ENCODE measurements at places on chromosomes 2 and 18.

- no peak for DNase-seq
Observed at GRCh38 chr2:75493230-75493629, 67.5 kb downstream of the EVA1A start.

DNA sequence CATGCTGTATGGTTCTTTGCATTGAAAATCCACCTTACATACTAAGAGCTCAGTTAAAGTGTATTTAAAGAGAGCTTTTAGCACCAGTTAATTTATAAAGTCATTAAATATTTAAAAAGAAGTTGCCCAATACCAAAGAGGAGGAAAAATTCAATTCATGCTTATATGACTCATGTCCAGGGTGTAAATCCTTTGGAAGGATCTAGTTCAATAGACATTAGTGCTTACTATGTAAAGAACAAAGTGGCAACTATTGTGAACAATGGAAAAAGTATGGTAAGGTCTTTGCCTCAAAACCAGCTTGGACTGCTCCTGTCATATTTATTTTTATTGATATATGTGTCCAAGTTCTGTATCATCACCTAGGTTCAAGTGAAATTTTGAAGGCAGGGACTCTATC is 90.5 kb downstream of the SCN9A start:
- DNase-seq: no peak

DNA sequence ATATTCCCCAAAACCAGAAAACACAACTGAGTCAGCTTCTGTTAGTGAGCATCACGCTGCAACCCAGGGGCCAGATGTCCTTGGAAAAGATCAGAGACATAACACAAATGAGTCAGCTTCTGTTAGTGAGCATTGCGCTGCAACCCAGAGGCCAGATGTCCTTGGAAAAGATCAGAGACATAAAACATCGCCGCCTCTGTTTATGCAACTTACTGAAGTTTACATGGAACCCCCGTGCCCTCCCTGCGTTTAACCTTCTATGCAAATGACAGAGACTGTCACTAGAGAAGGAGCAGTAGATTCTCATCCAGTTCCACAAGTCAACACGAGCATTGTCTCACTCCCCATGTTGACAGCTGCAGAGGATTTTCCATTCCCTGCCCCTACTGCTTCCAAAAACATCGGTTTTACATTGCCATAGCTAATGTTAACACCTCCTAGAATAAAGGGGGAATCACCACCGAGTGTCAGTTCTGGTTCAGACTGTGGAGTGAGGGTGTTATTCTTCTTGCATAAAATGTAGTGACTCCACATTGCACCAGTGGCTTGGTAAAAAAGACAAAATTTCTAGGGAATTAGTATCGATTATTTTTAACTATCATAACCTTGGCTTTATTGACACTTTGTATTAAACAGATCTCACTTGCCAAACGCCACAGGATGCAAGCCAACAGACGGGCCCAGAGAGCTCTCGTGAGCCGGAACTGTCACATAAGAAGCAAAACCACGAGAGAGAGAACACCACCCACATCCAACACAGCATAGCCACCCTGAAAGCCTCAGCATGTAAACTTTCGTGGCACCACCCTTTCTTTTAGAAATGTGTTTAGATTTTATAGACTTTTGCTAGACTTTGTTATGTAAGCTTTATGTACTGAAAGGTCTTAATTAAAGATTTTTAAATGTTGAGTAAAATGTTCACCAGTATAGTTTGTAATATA is 87.7 kb downstream of the SH3YL1 start:
- no peak for DNase-seq

GRCh38 chr18:59540346-59540745 is 156.9 kb downstream of the CCBE1 start:
- DNase-seq: no peak

- no peak for DNase-seq
Observed at GRCh38 chr2:15943378-15944280, 3.3 kb downstream of the MYCN start.

GRCh38 chr2:105744909-105745853 is at the start of gene NCK2:
Gene NCK2 (plus strand): TSS chr2:105744912. CDS start chr2:105855064, 110,152 bp downstream.
- DNase-seq: no peak

- no peak for DNase-seq
Observed at GRCh38 chr18:11482271-11482670, 127.1 kb upstream of the SLC35G4 start.

- DNase-seq: no peak
Observed at GRCh38 chr2:221895366-221896121, 323.4 kb upstream of the EPHA4 start.

- DNase-seq: no peak
Observed at GRCh38 chr2:36952748-36953197, 13.6 kb downstream of the STRN start.

DNA sequence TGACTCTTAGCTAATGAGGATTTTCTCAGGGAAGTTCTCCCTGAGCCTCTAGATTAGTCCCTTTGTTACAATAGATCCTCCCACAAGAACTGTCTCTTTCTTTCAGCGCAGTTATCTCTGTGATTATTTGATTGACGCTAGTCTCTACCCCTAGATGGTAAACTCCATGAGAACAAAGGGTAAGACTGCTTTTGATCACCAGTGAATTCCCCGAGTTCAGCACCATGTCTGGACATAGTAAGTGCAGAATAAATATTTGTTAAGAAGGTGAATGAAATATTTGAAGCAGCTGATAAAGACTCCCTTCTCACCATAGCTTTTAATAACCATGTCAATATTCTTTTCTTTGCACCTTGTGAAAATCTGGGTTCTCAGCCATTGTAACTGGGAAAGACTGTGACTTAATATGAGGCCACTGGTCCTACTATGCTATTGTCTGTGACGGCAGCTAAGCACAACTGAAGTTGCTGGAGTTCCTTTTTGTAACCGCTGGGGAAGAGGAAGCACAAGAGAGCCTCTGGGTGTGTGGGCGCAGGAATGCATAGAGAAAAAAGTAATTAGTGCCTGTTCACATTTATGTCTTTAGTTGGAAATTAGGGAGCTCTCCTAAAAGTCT is 214.7 kb downstream of the TGIF1 start:
- DNase-seq: no peak

- no peak for DNase-seq
Observed at GRCh38 chr2:29323961-29324360, 208.7 kb downstream of the CLIP4 start.

DNA sequence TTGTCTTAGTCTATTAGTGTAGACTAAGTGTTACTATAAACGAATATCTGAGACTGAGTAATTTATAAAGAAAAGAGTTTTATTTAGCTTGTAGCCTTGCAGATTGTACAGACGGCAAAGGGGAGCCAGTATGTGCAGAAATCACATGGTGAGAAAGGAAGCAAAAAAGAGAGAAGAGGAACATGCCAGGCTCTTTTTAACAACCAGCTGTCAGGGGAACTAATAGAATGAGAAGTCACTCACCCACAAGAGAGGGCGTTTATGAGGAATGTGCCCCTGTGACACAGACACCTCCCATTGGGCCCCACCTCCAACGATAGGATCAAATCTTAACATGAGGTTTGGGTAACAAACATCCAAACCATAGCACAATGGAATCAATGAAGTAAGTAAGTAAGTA is 20.6 kb upstream of the ZNF804A start:
- no peak for DNase-seq

DNA sequence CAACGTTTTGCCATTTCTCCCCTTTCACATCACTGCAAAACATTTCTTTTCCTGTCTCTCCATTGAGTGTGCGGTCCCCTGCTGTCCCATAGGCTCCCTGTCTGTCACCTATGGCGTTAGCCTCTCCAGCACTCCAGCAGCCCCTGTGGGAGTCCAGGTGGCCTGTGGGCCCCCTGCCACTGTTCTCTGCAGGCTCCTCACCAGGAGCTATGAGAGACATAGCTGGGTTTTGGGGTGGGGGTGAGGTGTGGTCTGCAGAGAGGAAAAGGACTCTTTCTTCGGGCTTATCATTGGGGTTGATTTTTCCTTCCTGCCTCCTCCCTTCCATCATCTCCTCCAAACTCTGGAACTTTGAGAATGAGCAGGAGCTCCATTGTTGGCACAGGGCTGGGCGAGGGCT is 36.1 kb upstream of the IGFBP5 start:
- DNase-seq: no peak

GRCh38 chr2:123500988-123501387 is 524.1 kb upstream of the CNTNAP5 start:
- DNase-seq: no peak

Measured in cortex of kidney (tissue), 1 donor.